ENCODE measurements at places on chromosomes 16 and 17. TPM values are rescaled to one million over a fixed set of nuclear protein-coding genes. Genes with fewer than 3 reads are reported as not detected.

DUSP3 gene
- total RNA-seq, result 55.0 TPM

PITPNM3 gene
- total RNA-seq, result 0.37 TPM

CCDC154 gene
- total RNA-seq, result 0.22 TPM

USP32 gene
- 90.9 TPM for total RNA-seq

CCL8 gene
- total RNA-seq, result not detected

SOCS7 gene
- 11.0 TPM for total RNA-seq

CIITA gene
- total RNA-seq, result 0.22 TPM

MYH2 gene
- under 0.01 TPM for total RNA-seq

C17orf50 gene
- not detected for total RNA-seq

All from uterine smooth muscle cell (primary cell).